Activated CD4-positive, CD25-positive, alpha-beta regulatory T cell (primary cell): ENCODE measurements at places on chromosomes 7 and 10.
A peak's percentile ranks its signal among the peaks of the same experiment; 100 is the strongest.

DNA sequence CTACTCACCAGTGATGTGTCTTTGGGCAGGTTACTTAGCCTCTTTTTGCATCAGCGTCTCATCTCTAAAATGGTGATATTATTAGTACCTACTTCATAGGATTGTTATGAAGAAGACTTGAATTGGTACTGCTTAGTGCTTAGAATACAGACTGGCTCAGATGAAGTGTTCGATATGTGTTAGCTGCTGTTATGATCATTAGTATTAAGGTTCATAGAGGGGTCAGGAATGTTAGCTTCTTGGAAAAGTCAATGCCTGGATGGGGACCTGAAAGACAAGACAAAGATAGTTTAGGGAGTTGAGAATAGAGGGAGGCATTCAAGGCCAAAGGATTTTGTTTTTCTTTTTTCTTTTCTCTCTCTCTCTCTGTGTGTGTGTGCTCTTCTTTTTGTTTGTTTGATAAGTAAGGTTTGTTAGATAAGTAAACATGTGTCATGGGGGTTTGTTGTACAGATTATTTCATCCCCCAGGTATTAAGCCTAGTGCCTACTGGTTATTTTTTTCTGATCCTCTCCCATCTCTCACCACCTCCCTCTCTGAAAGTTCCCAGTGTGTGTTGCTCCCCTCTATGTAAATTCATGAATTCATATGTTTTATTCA lies 63.3 kb downstream of the MDFIC start:
- DNase-seq = no peak

GRCh38 chr10:24849051-24849450 lies 103.4 kb downstream of the PRTFDC1 start:
- no peak for DNase-seq

GRCh38 chr7:2711895-2712675 lies 24.1 kb downstream of the AMZ1 start:
- DNase-seq = no peak

- peak; percentile 31 for DNase-seq
Observed at GRCh38 chr10:3852147-3852904, 67.3 kb upstream of the KLF6 start.

GRCh38 chr10:74120911-74121310 lies 29.7 kb downstream of the AP3M1 start:
- DNase-seq = no peak
